ENCODE measurements at places on chromosomes 5 and 9.

GRCh38 chr9:131817073-131817472, 77.2 kb upstream of the RAPGEF1 start:
- DNase-seq: no peak

DNA sequence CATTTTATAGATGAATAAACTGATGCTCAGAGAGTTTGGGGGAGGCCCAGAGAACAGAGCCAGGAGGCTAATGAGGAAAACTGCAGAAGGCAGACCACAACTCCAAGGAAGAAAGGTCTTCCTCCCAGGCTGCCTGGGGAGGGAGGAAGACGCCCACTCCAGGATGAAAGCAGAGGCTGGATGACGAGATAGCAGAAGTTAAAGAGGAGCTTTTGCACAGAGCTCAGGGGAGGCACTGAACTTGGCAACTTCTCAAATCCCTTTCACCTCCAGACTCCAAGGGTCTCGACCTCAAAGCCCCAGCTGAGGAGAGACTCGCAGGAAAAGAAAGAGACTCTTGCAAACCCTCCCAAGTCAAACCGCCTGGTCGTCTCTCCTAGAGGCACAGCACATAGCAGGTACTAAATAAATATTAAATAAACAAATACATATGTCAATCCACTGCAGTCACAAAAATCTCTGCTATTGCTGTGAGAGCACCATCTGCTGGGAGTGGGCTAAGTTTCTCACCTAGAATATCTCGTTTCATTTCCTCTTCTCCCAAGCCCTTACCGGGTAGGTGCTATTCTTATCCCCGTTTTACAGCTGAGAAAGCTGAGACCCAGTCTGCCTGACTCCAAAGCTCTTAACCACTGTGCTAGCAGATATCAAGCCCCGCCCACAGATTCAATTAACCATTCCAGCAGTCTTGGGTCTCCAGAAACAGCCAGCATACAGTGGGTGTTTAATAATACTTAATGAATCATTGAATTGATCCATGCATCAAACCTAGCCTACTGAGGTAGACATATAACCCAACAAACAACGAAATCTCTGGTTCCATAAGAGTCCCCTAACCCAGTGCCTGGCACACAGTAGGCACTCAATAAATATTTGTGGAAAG, 97.8 kb upstream of the HAND1 start:
- no peak for DNase-seq

DNA sequence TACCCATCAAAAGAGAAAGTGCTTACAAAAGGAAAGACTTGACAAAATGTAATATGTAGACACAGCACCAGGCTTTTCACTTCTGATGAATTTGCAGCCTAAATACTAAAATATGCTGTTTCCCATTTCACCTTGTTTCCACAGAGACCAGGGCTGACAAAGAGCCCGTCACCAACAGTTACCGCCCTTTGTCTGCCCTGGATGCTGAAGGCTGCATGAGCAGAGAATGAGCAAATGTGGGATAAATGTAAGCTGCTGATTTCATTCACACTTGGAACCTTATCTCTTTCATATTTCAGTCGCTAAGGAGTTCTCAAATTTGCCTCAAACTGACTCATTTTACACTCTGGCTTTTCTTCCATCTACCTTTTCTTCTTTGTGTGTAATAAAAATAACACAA, 213.9 kb downstream of the TMEM167A start:
- DNase-seq: no peak

DNA sequence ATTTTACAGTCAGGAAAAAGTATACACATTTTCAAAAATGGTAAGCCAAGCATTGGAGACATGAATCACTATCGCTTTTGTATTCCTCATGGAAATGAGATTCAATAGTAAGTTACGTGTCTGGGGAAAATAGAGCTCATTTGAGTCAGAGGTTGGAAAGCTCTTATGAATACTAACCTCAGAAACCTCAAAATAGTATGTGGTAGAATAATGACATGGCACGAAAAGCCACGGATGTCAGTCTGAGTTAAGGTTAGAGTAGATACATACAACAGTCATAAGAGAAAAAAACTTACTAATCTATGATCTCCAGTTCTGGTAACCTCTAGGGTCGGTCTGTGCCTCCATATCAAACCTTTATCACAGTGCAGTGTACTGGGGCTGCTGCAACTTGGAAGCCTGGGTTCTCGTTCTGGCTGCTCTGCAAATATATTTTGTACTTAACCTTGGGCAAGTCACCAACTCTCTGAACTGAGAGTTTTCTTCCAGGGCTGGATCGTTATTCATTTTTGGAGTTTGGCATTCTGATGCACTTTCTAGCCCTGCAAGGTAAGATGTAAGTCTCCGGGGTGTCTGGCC, 31.8 kb downstream of the MAP1B start:
- DNase-seq: no peak

DNA sequence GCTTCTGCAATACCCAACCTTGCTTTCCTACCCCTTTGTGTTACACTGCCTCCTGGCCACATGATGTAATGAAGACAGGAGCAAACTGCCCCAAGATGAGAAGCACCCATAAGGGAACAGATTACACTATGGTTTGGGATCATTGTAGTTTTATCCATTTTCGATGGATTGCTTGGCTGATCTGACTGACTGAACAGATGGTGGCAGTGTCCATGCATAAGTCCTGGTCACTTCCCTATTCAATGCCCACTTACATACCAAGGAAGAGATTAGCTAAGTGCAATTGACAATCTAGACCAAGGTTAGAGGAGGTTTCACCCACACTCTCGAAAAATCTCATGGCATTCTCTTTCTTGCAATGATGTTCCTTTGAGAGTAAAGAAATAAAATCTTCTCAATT, 319.9 kb downstream of the RAB3C start:
- no peak for DNase-seq

DNA sequence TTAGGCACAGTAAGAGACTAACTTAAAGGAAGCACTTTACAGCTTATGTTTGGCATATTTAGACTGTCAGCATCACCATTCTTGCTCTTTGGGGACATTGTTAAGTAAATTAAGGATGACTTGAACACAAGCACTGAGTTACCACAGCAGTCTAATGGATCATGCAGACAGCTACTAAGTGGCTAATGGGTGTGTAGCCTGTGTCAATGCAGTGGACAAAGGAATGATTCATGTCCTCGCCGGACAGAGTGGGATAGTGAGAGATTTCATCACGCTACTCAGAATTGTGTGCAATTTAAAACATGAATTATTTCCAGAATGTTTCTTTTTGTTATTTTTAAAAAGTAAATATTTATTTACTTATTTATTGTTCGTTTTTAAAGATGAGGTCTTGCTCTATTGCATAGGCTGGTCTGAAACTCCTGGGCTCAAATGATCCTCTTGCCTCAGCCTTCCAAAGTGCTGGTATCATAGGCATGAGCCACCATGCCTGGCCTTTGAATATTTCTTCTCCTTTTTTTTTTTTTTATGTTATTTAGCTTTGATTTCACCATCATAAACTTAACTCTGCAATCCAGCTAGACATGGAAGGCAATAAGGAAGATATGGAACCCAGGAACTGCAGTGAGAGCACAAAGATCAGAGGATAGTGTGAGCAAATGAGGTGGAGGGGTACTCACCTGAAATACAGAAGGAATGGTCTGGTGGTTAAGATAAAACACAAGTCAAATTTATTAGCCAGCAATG, 53.0 kb upstream of the KLF4 start:
- DNase-seq: no peak

DNA sequence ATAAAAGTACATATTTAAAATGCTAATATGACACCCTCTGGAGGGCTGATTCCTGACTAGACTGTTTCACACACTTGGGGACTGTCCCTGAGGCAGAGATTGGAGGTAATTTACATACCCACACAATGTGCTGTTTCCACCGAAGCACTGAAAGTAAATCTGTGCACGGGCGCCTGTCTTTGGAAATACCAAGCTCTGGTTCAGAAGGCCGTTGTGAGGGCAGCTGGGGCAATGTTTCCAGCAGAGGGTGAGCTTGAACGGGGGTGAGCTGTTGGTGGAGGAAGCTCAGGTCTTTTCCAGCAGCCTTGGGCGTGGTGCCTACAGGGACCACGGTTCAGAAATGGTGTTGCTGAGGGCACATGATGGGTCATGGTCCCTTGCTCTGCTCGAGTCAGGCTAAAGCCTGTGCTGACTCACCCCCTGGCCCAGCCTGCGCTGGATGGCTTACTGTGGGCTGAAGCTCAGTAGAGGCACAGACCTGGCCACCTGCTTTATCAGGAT, 25.8 kb upstream of the HMCN2 start:
- DNase-seq: peak; percentile 8

DNA sequence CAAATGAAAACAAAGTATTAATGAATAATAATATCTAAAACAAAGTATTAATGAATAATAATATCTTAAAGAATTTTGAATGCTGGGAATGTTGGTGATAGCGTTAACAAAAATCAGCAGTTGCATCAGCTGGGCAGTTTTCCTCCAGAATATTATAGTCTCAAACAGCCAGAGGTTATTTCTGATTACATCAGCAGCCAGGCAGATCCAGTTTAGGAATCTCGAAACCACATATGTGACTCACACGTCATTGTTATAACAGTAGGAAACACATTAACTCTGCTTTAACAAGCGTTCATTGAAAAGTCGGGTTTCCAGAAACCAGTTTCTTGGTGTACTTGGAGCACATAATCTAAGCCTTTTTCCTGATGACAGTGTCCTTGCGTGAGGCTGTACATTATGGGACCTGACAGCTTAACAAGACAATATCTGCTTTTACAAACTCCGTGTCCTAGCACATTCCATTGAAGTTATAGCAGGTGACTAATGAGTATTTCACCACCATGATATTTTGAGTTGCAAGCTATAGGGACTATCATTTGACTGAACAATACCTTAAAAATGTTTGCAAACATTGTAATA, 559.5 kb upstream of the KLF4 start:
- DNase-seq: no peak

DNA sequence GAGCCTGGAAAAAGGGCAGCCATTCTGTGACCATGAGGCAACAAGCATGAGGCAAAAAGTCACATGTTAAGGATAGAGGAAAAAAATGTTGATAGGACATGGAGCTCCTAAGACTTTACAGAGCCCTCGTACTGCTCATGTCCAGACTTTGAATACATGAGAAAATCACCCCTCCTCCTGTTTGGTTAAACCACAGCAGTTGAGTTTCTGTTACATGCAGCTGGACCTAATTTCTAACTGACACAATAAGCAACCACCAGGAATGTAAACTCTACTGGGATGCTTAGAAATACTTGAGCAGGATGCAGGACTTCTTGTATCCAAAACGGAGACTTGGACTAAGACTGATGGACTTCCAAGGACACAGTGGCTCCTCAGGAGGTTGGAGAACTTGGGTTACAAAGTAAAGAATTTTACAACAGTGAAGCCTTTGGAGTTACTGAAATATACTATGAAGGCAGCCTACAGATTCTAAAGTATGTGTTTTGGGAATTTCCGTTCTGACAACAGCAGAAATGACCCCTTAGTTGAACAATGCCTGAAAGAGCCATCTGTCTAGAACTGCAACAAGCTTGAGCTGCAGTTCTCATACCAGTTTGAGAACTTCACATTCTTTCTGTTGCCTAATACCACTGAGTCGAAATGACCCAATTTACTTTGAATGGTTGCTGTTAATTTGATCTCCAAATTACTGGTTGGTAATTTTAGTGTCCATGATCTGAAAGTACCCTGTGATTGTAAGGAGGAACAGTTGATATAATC, 268.9 kb downstream of the PIK3R1 start:
- DNase-seq: no peak

- no peak for DNase-seq
Measured at GRCh38 chr5:36651761-36652685, 45.6 kb downstream of the SLC1A3 start.

DNA sequence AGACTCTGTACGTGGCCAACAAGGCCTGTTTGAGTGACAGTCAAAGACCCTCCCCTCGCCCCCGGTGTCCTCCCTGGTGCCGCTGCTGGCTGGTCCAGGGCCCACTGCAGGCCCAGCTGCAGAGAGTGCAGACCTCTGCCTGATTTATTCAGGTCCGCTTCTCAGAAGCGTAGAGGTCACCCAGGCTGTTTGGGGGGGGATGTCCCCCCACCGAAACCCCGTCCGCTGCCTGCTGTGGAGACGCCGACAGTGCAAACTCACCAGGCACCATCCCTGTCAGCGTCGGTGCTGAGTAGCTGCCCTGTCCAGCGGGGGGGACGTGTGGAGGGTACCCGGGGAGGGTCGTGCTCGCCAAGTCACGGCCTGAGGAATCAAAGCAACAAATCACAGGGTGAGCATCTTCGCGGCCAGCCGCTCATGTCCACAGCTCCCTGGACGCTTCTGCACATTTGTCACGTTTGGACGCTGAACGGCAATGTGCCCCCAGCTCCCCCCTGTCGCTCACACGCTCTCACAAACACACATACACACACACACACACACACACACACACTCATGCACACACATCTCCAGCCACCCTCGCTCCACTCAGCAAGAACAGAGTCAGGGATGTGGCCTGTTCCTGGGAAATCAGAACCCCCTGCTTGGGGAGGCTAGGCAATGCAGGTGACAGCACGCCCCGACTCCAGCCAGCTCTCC, 152.2 kb downstream of the PAX5 start:
- no peak for DNase-seq

GRCh38 chr5:11640158-11640873, 263.9 kb downstream of the CTNND2 start:
- DNase-seq: no peak

DNA sequence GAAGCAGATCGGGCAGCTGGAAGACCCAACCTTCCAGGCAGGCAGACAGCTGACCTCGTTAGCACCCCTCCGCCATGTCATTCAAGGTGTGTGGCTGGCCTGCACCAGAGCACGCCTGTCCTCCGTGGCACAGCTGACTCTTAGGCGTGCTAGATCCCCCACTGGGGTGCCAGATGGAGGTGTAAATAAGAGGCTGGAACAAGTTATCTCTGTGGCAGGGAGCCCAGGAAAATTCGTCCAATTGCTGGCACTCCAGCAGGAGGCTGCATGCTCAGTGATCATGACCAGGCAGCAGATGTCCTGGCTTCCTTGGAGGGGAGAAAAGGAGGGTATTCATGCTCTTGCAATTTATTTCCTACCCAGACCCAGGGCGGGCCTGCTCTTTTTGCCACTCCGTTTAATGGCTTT, 7.8 kb upstream of the ALDOB start:
- no peak for DNase-seq

DNA sequence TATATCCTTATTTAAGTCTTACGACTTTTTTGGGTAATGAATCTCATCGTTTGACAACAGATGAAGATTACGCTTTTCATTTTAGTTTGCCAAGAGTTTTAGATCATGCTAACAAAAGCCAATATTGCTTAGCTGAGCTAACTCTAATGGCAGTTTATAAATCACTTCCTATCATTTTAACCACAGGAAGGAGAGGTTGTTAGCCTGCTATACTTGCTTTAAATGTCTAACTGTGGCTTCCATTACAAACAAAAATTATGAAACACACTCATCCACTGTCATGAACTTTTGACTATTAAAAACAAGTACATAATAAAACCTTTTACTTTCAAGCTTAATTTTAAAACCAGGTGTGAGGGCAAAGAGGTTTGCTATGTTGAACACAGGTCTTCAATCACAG, 53.7 kb upstream of the ANKH start:
- no peak for DNase-seq

DNA sequence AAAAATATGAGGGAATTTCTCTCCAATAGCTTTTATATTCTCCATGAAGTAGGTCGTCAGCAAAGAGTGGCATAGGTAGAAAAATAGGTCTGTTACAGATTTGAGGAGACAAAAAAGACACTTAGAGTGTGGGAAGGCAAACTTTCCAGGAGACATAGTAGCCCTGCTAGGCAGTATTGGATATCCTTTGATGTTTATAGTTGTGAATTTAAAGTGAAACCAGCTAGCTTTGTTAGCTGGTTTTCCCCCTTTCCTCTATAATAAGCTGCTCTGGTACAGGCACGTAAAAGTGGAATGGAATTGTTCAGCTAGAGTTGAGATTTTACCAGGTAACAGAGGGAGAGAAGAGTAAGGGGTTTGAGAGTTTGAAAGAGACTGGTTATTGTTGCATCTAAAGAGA, 17.1 kb upstream of the APC start:
- DNase-seq: no peak
